ENCODE measurements at places on chromosomes 6 and 20.

DNA sequence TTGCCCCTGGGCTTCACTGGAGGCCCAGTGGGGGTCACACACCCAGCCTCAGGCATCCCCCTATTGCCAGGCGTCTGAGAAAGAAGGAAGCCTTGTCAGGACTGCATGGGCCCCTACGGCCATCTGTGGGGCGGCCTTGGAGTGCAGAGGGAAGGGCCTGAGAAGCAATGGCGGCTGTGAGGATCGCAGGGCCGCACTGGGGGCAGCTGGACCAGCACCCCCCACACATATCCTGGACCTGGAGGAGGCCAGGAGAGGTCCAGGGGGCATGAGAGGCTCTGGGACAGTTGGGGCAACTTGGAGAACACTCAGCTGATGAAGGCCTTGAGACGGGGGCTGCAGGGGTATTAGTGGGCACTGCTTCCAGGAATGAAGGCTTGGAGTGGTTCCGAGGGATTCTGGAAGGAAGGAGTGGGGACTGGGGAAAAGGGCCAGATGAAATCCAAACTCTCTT is 16.5 kb downstream of the MDFI start:
- DNase-seq: no peak
- H3K4me1 ChIP-seq: no peaks in the 10 kb centered on the region
- peaks cover under 1% of the 10 kb centered on the region for H3K27me3 ChIP-seq
- H3K4me3 ChIP-seq: no peak overlapping the region

GRCh38 chr6:13788820-13789219 is 25.5 kb downstream of the MCUR1 start:
- H3K36me3 ChIP-seq: peaks cover 2% of the 10 kb centered on the region
- H3K27me3 ChIP-seq: no peaks in the 10 kb centered on the region
- no peak overlapping the region for H3K27ac ChIP-seq
- no peak for DNase-seq
- H3K4me1 ChIP-seq: no peaks in the 10 kb centered on the region

- H3K4me3 ChIP-seq: no peak overlapping the region
- no peak for DNase-seq
- H3K4me1 ChIP-seq: no peaks in the 10 kb centered on the region
Measured at GRCh38 chr20:16548068-16548672, 25.1 kb downstream of the KIF16B start.

DNA sequence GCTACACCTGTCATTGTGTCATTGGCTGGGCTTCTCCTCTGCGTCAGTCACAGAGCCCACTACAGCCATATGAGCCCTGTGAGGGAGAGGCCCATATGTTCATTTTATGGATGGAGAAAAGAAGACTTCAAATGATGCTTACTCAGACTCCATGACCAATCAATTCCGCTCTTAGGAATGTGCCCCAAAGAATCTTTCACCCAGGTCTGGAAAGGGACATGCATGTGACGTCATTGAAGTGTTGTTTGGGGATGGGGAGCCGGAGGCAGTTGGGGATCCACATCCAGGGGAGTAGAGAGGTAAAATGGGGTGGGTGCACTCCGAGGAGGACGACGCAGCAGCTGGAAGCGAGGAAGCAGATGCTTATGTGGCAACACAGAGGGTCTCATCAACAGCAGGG is 9.6 kb upstream of the C6orf132 start:
- H3K4me1 ChIP-seq: no peaks in the 10 kb centered on the region
- DNase-seq: no peak
- H3K36me3 ChIP-seq: no peaks in the 10 kb centered on the region
- no peak overlapping the region for H3K4me3 ChIP-seq
- H3K27ac ChIP-seq: no peak overlapping the region
- H3K27me3 ChIP-seq: no peaks in the 10 kb centered on the region

GRCh38 chr6:89970072-89970471 is 75.8 kb downstream of the GJA10 start:
- no peak overlapping the region for H3K4me3 ChIP-seq
- peaks cover 5% of the 10 kb centered on the region for H3K4me1 ChIP-seq
- H3K27ac ChIP-seq: no peak overlapping the region

- no peak for DNase-seq
- no peak overlapping the region for H3K27ac ChIP-seq
- peaks cover 12% of the 10 kb centered on the region for H3K4me1 ChIP-seq
- peaks cover 64% of the 10 kb centered on the region for H3K27me3 ChIP-seq
- H3K4me3 ChIP-seq: no peak overlapping the region
Measured at GRCh38 chr6:117906507-117906957, 532 bp upstream of the SLC35F1 start.

DNA sequence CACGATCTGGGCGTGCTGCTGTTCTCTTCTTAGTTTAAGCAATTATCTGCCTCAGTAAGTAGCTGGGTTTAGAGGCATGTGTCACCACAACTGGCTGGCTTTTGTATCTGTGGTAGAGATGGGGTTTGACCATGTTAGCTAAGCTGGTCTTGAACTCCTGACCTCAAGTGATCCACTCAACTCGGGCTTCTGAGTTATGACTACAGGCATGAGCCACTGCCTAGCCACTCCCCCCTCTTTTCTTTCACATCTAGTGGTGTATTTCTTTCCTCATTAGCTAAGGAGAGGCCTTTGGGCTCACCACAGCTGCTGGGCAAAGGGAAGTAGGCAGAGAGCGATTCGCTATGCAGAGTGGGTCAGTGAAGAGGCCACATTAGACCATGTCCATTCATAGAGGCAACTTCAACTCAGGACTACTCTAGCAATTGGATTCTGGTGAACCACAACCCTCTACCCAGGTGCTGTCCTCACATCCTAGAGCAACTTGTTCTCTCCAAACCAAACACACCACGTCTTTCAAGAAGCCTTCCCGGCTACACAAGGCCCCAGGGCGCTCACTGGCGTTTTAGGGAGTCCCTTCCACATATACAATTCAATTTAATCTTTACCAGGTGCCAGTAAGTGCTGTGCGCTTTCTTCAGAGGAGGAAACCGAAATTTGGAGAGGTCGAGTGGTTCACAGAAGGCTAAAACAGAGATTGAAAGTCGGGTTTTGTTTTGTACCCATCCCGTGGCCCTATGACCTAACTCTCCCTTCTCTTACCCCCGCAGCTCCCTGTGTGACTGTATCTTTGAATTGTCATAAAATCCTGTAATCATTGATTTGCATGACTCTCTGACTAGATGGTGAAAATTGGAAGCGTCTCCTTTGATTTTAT is 26.5 kb upstream of the GFOD1 start:
- no peaks in the 10 kb centered on the region for H3K4me1 ChIP-seq
- DNase-seq: no peak
- H3K4me3 ChIP-seq: no peak overlapping the region
- no peak overlapping the region for H3K27ac ChIP-seq

- H3K36me3 ChIP-seq: peaks cover 41% of the 10 kb centered on the region
- H3K27me3 ChIP-seq: no peaks in the 10 kb centered on the region
- no peak overlapping the region for H3K4me3 ChIP-seq
- H3K27ac ChIP-seq: peak overlapping the region; percentile 3
- peaks cover 43% of the 10 kb centered on the region for H3K4me1 ChIP-seq
Measured at GRCh38 chr6:36110050-36110449, 20.3 kb upstream of the MAPK13 start.

- no peak overlapping the region for H3K4me3 ChIP-seq
- peaks cover 3% of the 10 kb centered on the region for H3K4me1 ChIP-seq
- H3K27ac ChIP-seq: no peak overlapping the region
- H3K36me3 ChIP-seq: no peaks in the 10 kb centered on the region
- DNase-seq: no peak
- no peaks in the 10 kb centered on the region for H3K27me3 ChIP-seq
Measured at GRCh38 chr6:132669690-132670291, 10.8 kb upstream of the TAAR1 start.

- H3K27me3 ChIP-seq: no peaks in the 10 kb centered on the region
- no peaks in the 10 kb centered on the region for H3K36me3 ChIP-seq
- DNase-seq: no peak
- no peak overlapping the region for H3K4me3 ChIP-seq
Measured at GRCh38 chr6:46940433-46941226, 18.9 kb upstream of the ADGRF5 start.

DNA sequence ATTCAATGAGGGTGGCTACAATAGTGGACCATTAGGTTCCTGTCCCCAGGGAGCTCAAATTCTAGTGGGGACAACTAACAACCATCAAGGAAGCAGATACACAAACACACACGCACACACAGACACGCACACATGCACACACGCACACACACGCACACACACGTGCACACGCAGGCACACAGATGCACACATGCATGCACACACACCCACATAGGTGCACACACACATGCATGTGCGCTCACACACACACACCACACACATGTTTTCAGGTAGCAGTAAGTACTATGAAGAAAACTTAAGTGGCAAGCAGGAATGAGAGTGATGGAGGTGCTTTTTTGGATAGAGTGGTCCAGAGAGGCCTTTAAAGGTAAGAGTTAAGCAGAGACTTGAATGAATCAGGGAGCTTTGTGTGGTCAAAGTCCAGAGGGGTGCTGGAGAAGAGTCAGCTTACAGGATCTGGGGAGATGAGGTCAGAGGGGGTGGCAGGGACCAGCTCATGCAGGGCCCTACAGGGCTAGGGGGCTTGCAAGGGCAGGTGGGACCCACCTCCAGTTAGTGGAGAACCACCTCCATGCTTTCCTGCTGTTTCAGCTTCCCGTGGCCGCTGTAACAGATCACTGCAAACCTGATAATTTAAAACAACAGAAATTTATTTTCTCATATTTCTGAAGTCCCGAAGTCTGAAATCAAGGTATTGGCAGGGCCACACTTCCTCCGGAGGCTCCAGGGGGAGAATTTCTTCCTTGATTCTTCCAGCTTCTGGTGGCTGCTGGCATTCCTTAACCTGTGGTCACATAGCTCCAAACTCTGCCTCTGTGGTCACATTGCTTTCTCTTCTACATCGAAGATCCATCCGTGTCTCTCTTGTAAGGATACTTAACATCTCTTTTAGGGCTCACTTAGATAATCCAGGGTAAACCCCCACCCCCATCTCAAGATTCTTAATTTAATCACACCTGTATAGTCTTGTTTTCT is 6.9 kb upstream of the NSFL1C start:
- no peak overlapping the region for H3K4me3 ChIP-seq
- H3K36me3 ChIP-seq: no peaks in the 10 kb centered on the region
- no peaks in the 10 kb centered on the region for H3K4me1 ChIP-seq
- H3K27ac ChIP-seq: no peak overlapping the region
- no peak for DNase-seq

DNA sequence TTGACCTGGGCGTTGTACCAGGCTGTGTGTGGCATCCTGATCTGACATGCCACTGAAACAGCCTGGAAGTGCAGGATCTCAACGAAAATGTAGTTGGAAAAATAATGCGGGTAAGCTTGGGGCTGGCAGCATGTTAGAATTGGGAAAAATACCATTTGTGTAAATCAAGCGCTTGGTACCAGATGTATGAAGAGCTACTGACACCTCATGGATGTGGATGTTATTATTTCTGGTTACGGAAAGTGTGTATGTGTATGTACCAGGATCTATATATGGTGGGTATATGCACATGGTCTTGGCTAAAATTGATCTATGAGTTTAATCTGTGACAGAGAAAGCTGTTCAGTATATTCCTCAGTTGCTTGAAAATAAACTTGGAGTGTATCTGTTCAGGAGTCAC is 22.7 kb downstream of the HIVEP1 start:
- no peak overlapping the region for H3K4me3 ChIP-seq
- H3K27ac ChIP-seq: no peak overlapping the region
- no peaks in the 10 kb centered on the region for H3K27me3 ChIP-seq
- H3K36me3 ChIP-seq: no peaks in the 10 kb centered on the region
- DNase-seq: no peak

DNA sequence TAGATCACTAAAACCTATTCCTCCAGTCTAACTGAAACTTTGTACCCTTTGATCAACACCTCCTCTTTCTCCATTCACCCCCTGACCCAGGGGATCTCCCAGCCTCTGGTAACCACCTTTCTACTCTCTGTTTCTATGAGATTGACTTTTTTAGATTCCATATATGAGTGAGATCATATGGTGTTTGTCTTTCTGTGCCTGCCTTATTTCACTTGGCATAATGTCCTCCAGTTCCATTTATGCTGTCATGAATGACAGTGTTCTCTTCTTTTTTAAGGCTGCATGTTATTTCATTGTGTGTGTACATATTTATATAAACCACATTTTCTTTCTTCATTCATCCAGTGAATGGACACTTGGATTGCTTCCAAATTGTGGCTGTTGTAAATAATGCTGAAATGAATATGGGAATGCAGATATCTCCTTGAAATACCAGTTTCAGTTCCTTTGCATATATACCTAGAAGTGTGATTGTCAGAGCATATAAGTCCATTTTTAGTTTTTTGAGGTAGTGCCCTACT is 57.7 kb downstream of the DHX35 start:
- no peaks in the 10 kb centered on the region for H3K27me3 ChIP-seq
- H3K36me3 ChIP-seq: peaks cover 56% of the 10 kb centered on the region
- no peak overlapping the region for H3K4me3 ChIP-seq
- no peak for DNase-seq
- H3K27ac ChIP-seq: no peak overlapping the region

- peaks cover 2% of the 10 kb centered on the region for H3K4me1 ChIP-seq
- no peak for DNase-seq
- H3K27me3 ChIP-seq: no peaks in the 10 kb centered on the region
- no peak overlapping the region for H3K27ac ChIP-seq
- peaks cover 12% of the 10 kb centered on the region for H3K36me3 ChIP-seq
- H3K4me3 ChIP-seq: no peak overlapping the region
Measured at GRCh38 chr20:33602826-33603590, 59.1 kb upstream of the C20orf144 start.

GRCh38 chr20:49400904-49401303 is 81.6 kb downstream of the KCNB1 start:
- H3K4me3 ChIP-seq: no peak overlapping the region
- H3K36me3 ChIP-seq: no peaks in the 10 kb centered on the region
- no peak for DNase-seq

- H3K27me3 ChIP-seq: no peaks in the 10 kb centered on the region
- DNase-seq: no peak
- no peak overlapping the region for H3K4me3 ChIP-seq
- H3K36me3 ChIP-seq: no peaks in the 10 kb centered on the region
- no peaks in the 10 kb centered on the region for H3K4me1 ChIP-seq
Measured at GRCh38 chr6:146289816-146290588, 253.6 kb upstream of the RAB32 start.

DNA sequence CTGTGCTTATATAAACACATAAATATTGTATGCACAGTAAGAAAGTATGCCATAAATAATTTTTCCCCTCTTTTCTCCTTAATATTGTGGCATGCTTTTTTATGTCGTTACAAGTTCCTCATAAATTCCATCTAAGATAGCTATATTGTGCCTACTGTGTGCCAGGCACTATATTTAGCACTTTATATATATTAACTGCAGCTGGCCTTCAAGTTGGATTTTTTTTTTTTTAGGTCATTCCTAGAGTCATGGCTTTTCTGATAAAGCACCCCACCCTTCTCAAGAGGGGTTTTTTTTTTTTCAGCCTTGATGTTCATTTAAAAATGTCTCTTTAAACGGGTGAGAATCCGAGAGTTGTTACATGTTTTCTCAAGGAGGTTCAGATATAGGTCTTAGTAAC is 42.8 kb upstream of the RNF8 start:
- no peaks in the 10 kb centered on the region for H3K4me1 ChIP-seq
- DNase-seq: no peak
- H3K36me3 ChIP-seq: peaks cover 49% of the 10 kb centered on the region

GRCh38 chr6:42354702-42355101 is 97.0 kb downstream of the TRERF1 start:
- DNase-seq: no peak
- peaks cover 7% of the 10 kb centered on the region for H3K4me1 ChIP-seq
- no peak overlapping the region for H3K4me3 ChIP-seq
- H3K27ac ChIP-seq: no peak overlapping the region
